ENCODE measurements at places on chromosomes 4 and X.

DNA sequence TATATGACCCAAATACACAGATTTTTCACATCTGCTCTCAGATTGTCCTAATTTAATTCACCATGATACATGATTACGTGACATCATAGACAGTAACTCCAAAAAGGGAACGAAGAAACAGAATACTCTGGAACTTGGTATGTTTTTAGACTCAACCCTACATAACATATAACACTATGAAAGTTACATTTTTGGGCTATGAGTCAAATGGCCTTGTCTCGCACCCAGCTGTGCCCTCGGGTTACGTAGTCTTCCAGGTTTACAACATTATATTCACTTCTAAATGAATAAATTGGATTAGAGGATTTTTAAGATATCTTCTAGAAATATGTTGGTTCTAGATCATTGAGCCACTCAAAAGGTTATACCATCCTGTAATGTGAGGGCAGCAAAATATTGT is 2089.6 kb upstream of the TENM3 start:
- no peak for DNase-seq

DNA sequence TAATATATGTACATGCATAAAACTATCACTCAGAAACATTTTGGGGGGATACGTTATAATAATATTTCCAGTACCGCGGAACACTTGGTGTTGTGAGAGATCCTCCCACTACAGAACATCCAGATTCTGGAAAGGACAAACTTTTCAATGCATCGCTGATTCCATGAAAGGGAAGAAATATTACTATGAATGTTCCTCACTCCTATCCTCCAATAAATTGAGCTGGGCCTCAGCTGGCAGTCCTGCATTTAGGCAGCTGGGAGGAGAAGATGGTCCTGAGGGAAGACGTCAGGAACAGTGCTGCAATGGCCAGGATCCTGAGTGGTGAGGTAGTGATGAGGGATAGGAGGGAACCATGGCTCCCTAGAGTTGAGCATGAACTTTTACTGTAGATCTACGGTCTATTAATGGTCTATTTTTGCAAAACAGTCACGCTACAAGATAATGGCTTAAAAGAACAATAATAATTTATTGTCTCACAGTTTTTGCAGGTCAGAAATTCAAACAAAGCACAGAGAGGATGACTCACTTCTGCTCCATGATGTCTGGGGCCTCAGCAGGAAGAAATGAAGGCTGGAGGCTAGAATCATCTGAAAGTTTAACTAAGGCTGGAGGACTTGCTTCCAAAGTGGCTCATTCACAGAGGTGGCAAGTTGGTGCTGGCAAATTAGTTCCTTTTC is 538.1 kb downstream of the STIM2 start:
- DNase-seq, result no peak

DNA sequence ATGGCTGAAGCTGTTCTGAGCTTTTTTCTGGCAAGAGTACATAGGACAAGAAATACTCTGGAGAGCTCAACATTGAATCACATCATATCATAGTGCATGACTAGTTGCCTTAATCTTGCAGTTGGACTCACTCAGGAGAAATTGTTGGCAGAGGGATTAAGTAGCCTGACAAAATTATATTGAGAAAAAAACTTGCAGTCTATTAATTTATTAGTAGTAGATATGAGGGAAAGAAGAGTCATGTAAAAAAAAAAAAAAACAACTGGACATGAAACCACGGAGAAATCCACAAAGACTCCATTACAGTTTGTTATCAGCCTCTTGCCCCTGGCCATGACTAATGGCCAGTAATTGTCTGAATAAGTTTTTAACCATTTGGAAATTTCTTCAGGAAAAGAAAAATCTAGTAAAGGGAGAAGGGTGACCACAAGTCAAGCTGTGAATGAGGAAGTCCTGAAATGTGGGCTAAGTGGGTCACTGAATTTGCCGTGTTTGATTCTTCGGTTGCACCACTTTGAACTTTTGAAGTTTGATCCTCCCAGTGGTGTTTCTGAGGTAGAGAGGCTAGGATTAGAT is 45.6 kb downstream of the FHL1 start:
- DNase-seq, result no peak

DNA sequence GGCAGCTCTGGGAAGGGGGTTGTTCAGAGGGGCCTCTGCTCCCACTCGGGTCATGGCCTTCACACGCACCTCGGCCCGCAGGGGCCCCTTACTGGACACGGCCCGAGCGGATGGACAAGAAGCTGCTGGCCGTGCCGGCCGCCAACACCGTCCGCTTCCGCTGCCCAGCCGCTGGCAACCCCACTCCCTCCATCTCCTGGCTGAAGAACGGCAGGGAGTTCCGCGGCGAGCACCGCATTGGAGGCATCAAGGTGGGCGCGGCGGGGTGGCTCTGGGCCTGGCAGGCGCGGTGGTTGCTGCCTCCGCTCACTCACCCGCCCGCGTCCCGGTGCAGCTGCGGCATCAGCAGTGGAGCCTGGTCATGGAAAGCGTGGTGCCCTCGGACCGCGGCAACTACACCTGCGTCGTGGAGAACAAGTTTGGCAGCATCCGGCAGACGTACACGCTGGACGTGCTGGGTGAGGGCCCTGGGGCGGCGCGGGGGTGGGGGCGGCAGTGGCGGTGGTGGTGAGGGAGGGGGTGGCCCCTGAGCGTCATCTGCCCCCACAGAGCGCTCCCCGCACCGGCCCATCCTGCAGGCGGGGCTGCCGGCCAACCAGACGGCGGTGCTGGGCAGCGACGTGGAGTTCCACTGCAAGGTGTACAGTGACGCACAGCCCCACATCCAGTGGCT is 8.3 kb downstream of the FGFR3 start:
- DNase-seq, result no peak

- no peak for DNase-seq
These were observed 14.5 kb downstream of the LNX1 start for GRCh38 chr4:53576676-53577372.

DNA sequence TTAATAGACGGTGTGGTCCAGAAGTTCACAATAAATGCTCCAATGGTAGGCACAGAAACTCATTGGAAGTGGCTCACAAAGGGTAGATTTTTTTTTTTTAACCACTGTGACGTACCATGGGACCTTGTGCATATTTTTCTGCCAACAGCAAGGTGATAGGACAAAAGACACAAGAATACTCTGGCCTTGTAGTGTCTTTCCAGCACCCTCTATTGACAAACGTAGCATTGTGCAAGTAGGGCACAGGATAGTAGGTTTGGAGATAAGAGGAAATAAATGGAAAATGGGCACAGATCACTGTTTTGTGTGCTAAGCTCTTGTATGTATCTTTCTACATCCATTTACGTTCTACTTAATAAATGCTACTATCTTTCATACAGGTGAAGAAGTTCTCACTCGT is 2054.9 kb downstream of the PCDH7 start:
- no peak for DNase-seq

- DNase-seq, result no peak
These were observed 3.6 kb downstream of the GEMIN8 start for GRCh38 chrX:14026121-14026520.

DNA sequence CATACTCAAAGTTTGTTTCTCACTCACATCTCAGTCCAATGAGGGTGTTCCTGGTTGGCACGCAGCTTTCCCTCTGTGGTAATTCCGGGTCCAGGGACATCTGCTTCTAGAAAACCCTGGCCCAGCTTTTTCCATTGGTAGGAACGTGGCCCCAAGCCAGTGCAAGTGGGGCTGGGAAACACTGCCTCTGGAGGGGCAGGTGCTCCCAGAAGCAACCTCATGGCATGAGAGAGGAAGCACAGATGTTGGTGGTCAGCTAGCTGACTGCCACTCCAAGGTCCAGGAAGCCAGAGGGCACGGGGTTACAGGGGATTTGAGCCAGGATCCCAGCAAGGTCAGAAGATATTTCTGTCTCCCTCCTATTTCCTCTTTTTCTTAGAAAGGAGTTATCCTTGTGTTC is 47.5 kb downstream of the DCTD start:
- no peak for DNase-seq

DNA sequence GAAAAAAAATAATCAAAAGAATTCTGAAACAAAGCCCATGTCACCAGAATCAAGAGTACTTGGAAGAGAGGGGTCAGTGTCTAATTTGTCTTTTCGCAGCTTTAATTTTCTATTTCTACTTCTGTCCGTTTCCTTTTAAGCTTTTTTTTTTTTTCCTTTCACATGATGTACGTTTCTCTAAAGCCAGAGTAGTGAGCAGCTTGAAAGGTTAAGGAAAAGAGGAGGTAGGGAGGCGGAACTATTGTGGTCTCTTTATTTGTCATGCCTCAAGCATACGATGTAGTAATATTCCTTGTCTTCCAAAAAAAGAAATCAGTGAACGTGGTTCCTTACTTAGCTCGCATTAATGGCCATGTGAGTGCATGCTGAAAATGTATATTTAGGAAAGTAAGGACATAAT is 311.5 kb downstream of the TENM3 start:
- no peak for DNase-seq

- no peak for DNase-seq
These were observed 51.4 kb upstream of the IL13RA1 start for GRCh38 chrX:118675966-118676349.

GRCh38 chr4:145779319-145779801 is 99.4 kb downstream of the C4orf51 start:
- no peak for DNase-seq

- DNase-seq, result no peak
These were observed 12.4 kb downstream of the DCAF8L1 start for GRCh38 chrX:27968878-27969277.

GRCh38 chr4:182202650-182203049 is 40.6 kb upstream of the TENM3 start:
- DNase-seq, result no peak

DNA sequence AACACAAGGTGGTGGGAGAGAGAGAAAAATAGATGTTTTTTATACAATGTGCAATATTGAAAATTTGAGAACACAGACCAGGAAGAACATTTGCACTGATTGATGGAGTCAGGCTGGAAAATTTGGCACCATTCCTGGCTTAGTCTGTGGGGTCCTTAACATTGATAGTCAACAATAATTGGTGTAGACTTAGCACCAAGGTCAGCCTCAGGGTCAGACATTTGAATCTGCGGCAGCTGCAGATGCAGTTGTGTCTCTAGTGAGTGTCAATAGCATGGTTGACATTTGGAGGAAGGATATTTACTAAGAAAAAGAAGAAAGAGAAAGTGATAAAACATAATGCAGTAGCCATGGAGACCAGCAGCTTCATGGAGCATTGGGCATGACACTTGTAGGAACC is 31.5 kb upstream of the GLRA3 start:
- DNase-seq, result no peak

DNA sequence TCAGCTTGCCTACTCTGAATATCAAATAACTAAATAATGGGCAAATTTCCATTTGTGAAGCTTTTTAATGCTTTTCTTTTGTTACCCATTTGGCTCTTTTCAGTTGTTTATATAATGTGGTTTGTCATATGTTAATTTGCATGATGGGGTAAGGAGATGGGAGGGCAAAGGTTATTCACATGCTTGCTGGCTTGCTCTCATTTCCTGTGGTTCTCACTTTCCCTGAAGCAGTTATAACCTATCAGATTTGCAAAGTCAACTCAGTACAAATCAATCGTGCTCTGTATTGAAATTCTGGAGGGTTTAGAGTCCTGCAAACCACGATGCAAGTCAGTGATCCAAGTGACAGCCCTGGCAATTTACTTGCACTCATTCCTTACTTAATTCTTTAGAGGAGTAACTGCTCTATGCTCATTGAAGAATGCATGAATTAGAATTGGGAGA is 711.2 kb downstream of the ADGRL3 start:
- no peak for DNase-seq

- peak; percentile 19 for DNase-seq
These were observed 4.5 kb downstream of the NBDY start for GRCh38 chrX:56733459-56734046.

DNA sequence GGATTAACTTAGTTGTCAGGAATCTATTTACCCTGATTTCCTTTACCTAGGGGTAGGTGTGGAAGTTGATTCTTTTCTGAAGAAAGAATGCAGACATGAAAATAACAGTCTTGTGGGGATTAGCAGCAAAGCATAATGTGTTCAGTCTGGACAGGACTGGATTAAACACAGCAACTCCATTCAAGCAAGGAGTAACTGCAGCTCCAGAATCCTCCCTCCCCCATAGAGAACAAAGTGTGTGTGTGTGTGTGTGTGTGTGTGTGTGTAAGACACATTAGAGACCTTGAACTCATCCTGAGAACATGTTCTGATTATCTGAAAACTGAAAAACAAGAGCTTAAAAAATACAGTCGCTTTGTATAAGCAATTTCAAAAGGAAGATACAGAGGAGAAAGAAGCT is 9.3 kb downstream of the C4orf54 start:
- DNase-seq, result no peak

GRCh38 chrX:38172596-38172995 is 48.1 kb downstream of the SRPX start:
- no peak for DNase-seq

DNA sequence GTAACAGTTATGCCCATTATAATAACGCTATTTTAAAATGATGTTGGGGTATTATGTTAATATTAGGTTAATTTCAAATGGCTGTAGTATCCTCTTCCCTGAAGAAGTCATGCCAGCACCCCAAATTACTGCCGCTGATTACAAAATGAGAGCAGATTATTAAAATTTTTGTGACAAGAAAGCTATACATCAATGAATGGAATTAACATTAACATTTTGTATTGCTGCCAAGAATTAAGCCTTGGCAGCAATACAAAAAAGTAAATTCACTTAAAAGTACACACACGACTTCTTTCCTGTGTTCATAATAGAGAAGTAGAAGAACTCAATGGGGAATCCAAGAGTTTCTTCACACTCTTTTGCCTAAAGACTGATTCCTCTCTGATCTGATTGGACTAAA is 482.8 kb downstream of the STIM2 start:
- no peak for DNase-seq

DNA sequence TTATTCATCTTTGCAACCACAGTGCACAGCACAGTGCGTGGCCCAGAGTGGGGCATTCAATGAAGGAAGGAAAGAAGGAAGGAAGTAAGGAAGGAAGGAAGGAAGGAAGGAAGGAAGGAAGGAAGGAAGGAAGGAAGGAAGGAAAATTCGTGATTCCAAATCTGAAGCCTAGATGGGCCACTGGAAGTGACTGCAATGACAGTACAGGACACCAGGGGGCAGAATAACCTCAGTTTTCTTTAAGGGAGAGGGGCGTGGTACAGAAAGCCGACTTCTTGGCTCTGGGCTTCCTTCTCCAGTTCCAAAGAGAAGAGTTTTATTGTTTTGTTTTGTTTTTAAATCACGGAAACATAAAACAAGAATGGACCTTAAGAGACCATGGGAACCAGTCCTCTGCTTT is 47.8 kb downstream of the APLN start:
- peak; percentile 31 for DNase-seq

DNA sequence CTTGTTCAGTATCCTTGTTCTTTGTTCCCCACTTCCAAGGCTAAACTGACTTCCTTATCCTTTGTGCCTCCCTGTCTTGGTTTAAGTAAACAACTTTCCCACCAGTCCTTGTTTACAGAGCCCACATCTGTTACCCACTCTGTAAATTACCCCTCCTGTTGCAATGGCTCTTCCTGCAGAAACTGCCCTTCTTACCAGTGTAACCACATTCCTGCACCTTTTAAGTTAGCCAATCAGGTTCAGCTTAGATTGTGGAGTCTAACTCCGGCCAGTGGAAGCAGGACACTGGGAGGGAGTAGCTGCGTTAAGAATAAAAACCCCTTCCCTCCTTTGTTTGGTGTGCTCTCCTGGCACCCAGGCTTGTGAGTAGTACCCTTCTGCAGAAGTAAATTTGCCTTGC is 360.9 kb downstream of the PRDM5 start:
- DNase-seq, result no peak

GRCh38 chr4:153901220-153901619 is 112.3 kb upstream of the SFRP2 start:
- no peak for DNase-seq

GRCh38 chr4:161816958-161817357 is 346.8 kb downstream of the FSTL5 start:
- DNase-seq, result no peak

GRCh38 chrX:24426921-24427746 is 38.0 kb upstream of the PDK3 start:
- DNase-seq, result no peak

Data from stimulated activated CD4-positive, alpha-beta T cell treated with anti-CD3 and anti-CD28 coated beads, TNF-alpha, amount 100 ng/mL, for 24 hours (primary cell).